ENCODE measurements at places on chromosomes 16 and 17.

- DNase-seq = no peak
These were observed 208.9 kb upstream of the CHMP6 start for GRCh38 chr17:80782536-80783427.

- no peak for DNase-seq
These were observed 82.2 kb upstream of the CDC42EP4 start for GRCh38 chr17:73393962-73394361.

GRCh38 chr17:47694581-47695428 is 844 bp downstream of the TBKBP1 start:
- DNase-seq = peak; percentile 77

GRCh38 chr17:10724546-10725195 is 5.2 kb downstream of the TMEM220 start:
- DNase-seq = no peak

GRCh38 chr17:66610361-66611133 is 224.4 kb upstream of the CACNG5 start:
- DNase-seq = no peak

DNA sequence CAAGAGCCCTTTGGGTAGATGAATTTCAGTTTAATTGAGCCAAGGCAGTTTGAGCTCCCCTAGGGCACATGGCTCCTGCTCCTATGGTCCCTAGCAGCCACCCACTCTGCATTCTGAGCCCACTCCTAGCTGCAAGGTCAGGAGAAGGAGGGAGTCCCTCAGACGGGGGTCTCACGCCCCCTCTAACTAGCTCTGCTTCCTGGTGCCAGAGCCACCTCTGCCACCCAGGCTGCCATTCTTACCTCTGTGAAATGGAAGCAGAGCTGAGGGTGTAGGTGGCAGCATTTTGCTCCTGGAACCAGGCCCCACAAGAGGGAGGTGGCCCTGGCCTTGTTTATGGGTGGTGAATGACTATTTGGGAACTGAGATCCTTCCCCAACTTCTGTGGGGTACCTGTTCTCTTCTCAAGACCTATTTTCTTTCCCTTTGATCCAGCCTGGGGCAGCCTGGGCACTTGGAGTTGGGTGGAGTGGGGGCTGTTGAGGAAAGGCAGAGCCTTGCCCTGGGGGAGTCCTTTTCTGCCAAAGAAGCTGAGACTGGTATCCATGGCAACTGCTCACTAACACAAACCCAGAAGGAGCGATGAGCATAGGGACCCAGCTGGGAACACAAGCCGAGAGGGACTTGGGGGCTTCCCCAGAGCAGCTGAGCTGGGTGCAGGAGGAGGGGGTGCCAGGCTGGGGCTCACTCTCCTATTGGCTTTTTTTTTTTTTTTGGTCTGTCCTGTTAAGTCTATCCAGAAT is 4.8 kb downstream of the SPNS2 start:
- no peak for DNase-seq

- DNase-seq = no peak
These were observed 662.0 kb downstream of the CDH11 start for GRCh38 chr16:64459821-64460220.

- DNase-seq = no peak
These were observed 153.2 kb upstream of the MON1B start for GRCh38 chr16:77037696-77038347.

DNA sequence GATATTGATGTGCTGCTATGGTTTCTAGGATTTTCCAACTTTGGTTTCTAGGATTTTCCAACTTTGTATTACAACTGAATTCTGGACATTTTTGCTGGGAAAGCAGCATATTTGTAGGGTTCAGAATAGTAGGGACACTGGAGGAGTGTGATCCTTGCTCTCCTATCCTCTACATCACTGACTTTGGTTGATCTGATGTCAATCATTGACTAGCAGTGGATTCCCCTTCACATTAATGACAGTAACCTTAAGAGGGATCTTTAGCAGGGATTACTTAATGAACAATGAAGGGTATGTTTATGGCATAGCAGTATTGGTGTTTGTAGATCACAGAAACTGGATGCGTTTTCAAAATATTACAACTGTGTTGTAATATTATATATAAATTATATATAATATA is 67.4 kb downstream of the MAP2K4 start:
- DNase-seq = no peak

DNA sequence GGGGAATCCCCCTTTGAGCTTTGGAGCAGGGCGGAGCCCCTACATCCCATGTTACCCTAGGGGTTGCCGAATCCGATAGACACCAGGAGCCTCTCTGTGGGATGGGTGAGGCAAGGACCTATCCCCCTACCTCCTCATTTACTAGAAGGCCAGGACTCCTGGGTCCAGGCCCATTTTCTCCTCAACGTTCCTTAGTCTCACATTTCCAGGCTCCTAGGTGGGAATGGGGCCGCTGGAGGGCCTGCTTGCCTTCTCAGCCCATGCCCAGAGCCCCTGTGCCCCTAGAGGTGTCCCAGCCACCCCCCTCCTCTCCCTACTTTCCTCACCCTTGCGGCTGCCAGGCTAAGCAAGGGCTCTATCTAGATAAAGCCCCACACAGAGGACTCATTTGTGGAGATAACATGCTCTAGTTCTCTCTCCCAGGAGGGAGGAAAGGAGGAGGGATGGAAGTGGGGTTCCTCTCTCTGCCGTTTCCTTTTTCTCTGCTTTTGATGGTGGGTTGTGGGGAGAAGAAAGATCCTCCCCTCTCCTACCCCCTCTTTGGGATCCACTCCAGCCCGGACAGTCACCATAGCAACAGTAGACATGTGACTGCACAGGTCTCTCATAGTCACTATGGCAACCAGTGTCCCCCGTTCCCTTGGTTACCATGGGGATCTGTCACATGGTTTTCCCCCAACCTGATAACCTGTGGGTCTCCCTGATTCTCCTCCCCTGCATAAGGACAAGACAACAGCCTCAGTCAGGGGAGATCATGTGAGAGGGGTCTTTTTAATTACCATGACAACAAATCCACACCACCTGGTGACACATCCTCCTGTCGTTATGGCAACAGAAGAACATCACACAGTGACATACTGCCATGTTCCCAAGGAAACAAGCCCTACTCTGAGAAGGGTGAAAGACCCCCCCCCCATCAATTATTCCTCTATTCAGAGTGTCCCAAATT is 5.2 kb downstream of the CACNA1G start:
- DNase-seq = no peak

- no peak for DNase-seq
These were observed 98.5 kb downstream of the SOX9 start for GRCh38 chr17:72219137-72219823.

DNA sequence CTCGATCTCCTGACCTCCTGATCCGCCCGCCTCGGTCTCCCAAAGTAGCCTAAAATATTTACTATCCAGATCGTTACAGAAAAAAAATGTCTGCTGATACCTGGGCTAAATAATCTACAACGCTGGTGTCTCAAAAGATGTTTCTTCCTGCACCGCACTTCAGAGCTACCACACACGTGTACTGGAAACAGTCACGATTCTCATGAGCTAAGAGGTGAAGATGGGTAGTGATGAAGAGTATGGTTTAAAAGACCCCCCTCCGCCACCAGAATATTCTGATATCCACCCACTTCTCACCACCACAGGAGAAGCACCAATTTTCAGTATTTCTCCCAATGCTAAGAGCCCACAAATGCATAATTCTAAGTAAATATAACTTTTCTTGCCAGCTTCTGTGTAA is 50.2 kb downstream of the SMG6 start:
- DNase-seq = no peak

- DNase-seq = no peak
These were observed 456.2 kb upstream of the DYNLRB2 start for GRCh38 chr16:80084614-80085013.

GRCh38 chr16:25707982-25708583 is 16.3 kb downstream of the HS3ST4 start:
- DNase-seq = peak; percentile 18

DNA sequence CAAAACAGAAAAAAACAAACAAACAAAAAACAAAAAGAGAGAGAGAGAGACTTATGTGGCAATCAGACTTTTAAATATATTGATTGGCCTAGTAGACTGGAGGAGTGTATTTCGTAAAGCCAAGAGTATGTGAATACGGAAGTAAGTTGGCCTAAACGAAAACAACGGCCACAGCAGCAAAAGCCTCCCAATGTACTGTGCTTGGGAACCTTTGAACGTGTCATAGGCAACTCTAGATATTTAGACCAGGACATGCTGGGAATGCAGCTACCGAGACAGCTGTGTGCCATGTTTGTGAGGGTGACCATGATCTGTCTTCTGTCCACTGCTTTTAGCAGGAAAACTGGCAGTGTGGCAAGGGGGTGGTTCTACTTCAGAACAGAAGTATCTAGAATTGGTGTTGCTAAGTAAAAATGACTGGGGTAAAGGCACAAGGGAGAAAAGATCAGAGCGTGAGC is 7.4 kb downstream of the MAF start:
- DNase-seq = no peak

DNA sequence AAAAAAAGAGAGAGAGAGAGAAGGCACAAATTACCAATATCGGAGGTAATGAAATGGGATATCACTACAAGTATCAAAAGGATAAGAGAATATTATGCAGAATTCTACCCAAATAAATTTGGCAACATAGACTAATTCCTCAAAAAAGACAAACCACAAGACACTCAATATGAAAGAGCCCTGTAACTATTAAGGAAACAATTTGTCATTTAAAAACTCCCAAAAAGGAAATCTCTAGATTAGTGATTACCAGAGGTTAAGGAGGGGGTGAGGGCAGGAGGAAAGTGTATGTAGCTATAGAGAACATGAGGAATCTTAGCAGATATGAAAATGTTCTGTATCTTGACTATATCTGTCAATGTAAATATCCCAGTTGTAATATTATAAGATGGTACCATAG is 54.0 kb downstream of the CFDP1 start:
- no peak for DNase-seq

- DNase-seq = no peak
These were observed at the start of gene TMEM100 for GRCh38 chr17:55722742-55723487. TSS of gene TMEM100 (minus strand) at chr17:55722864. CDS start at chr17:55721070, 1,794 bp downstream.

DNA sequence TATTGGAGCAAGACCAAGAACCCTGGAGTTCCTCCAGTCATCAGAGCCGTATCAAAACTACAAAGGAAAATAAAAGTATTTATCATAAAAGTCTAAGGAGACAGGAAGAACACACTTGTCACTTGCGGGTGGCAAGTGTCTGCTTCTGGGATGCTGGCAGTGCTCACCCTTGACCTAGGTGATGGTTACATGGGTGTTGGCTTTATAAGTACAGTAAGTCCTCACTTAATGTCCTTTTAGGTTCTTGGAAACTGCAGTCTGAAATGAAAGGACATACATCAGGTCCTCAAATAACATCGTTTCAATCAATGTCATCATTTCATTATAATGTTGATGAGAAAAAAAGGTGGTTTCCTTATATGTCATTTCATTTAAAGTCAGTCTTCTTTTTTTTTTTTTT is 3.0 kb upstream of the AIPL1 start:
- DNase-seq = no peak

GRCh38 chr17:74950207-74950606 is 14.5 kb downstream of the OTOP3 start:
- no peak for DNase-seq

GRCh38 chr16:71255721-71256120 is 25.2 kb upstream of the HYDIN start:
- no peak for DNase-seq

GRCh38 chr16:57720142-57720575 is 15.4 kb upstream of the KATNB1 start:
- peak; percentile 74 for DNase-seq

GRCh38 chr17:77033892-77034404 is 106.8 kb upstream of the SEC14L1 start:
- no peak for DNase-seq

- DNase-seq = peak; percentile 69
These were observed 701 bp downstream of the JMJD6 start for GRCh38 chr17:76725580-76726230.

GRCh38 chr16:50437769-50438437 is 69.1 kb upstream of the BRD7 start:
- DNase-seq = no peak

DNA sequence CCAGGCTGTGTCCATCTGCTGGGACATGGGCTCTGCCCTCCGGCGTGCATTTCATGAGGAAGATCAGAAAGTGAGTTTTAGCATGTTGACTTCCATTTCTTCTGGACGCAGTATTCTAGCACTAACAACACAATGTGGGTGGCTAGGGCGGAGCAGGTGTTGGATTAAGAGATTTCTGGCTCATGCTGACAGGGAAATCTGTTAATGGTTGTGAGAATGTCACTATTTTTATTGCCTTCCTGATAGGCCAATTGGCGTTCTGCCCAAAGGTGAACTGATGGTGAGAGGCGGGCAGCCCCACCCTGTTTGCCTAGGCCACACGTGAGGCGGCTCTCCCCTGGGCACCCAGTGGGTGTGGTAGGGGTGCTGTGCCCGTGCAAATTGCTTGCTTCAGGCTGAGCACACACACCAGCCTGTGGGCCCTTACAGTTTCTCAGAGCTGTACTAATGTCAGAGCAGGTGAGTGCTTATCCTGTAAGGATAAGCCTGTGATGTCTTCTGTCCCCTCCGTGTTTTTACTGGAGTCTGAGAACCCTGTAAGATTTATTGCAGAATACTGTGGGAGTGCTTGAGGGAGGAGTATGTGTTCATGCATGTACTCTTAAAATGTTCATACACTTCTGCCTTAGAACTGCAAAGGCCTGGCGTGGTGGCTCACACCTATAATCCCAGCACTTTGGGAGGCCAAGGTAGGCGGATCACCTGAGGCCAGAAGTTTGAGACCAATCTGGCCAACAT is 30.9 kb downstream of the PGS1 start:
- DNase-seq = no peak

GRCh38 chr16:82389956-82390650 is 220.1 kb upstream of the MPHOSPH6 start:
- no peak for DNase-seq
